ENCODE measurements at places on chromosomes 4 and X.

DNA sequence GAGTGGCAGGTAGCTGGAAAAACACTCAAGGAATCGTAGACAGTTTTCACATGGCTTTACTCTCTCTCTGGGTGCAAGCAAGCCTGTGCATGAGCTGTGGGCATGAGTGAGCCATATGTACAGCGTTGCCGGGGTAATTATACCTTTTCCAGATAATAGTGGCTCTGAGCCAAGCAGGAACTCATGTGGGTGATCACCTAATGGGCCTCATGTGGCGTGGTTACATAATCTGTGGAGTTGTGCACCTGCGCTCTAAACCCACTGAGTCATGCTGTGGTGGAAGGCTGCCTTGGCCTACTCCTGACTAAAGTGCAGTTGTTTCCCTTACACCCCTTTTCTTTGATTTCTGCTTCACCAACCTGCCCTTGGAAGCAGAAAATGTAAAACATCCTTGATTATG, 1564.5 kb upstream of the PCDH10 start:
- no peak for DNase-seq

- no peak for DNase-seq
Measured at GRCh38 chr4:4945829-4946228, 73.4 kb downstream of the CYTL1 start.

GRCh38 chrX:117508021-117508420, 608.6 kb downstream of the KLHL13 start:
- no peak for DNase-seq

DNA sequence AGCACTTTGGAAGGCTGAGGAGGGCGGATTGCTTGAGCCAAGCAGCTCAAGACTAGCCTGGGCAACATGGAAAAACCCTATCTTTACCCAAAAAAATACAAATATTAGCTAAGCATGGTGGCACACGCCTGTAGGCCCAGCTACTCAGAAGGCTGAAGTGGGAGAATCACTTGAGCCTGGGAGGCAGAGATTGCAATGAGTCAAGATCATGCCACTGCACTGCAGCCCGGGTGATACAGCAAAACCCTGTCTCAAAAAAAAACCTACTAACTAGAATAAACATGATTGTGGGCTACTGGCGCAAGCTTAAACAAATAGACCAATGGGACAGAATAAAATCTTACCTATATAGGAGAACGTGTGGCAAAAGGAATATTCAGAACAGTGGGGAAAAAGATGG, 7.3 kb downstream of the CDKL2 start:
- DNase-seq = no peak

GRCh38 chrX:135557344-135557743, 36.9 kb downstream of the INTS6L start:
- DNase-seq = no peak

DNA sequence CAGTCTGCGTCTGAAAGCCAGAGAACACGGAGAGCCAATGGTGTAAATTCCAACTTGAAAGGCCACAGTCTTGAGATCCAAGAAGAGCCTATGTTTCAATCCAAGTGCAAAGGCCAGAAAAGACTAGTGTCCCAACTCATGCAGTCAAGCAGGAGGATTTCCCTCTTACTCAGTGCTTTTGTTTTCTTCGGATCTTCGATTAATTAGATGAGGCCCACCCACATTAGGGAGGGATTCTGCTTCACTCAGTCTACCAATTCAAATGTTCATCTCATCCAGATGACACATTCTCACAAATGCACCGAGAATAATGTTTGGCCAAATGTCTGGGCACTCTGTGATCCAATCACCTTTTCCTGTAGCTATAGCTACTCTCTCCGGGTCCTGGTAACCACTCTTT, 91.5 kb upstream of the S100G start:
- no peak for DNase-seq

- no peak for DNase-seq
Measured at GRCh38 chrX:153623310-153624029, 23.5 kb upstream of the DUSP9 start.

- DNase-seq = no peak
Measured at GRCh38 chrX:15930585-15930984, 76.0 kb upstream of the AP1S2 start.

- DNase-seq = no peak
Measured at GRCh38 chr4:7377223-7377865, 57.4 kb downstream of the PSAPL1 start.

DNA sequence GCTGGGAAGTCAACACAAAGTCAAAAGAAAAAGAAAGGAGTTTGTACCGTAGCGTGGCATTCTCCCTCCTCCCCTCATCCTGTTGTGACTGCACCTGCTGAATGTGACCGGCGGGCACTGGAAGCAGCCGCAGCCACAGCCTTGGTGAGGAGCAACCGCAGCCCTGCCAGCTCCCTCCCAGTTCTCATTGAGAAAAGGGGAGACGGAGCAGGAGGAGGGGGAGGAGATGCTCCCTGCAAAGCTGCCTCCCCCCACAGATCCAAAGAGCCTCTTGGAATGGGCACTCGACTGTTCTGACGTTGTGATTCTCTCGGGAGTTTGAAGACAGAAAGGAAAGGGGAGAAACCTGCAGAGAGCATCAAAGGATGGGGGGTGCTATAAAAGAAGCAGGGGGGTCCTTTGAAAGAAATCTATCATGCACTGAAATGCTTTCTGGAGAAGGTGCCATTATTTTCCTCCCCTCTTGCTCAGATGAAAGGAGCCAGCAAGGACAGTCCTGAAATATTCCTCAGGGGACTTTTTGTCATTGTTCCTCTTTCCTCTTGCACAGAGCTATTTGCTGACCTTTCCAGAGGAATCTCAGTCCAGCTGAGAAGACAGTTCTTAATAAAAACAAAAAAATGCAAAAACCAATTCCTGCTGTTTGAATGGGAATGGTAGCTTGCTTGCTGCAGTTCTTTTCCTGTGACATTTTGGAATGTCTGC, 429.7 kb downstream of the MAPK10 start:
- no peak for DNase-seq
